ENCODE measurements at places on chromosomes 7 and 10.

GRCh38 chr10:124239134-124239533 is 145.7 kb upstream of the CHST15 start:
- peak; percentile 43 for DNase-seq

DNA sequence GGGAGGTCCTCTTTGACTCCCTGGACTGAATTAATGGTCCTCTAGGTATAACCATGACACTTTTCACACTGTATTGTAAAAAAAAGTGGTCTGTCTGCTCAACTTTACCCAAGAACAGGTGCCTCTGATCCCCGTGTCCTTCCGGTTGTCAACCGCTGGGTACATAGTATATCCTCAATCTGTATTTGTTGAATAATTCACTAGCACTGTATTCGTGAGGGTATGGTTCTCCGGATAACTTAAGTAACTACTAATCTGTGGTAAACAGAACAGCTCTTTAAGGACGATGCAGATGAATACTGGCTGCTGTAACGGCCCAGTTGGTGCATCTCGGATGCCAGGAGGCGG is 472 bp upstream of the ADAM22 start:
- DNase-seq, result no peak

DNA sequence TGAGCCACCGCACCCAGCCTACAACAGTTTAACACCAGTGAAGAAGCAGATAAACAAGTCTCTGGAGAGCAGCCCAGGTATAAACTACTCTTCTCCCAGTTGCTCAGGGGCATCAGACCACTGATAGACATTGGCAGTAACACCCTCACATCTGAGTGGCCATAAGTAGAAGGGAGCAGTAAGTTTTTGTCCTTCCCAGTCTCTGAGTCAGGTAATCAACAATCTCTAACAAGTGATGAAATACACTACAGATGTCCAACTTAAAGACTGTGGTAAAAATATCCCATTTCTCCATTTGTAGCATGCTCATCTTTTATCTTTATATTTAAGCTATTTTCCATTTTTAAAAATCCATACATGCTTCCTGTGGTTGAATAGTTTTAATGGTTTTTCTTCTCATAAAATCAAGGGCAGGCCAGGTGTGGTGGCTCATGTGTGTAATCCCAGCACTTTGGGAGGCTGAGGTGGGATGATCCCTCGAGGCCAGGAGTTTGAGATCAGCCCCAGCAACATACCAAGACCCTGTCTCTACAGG is 78.6 kb downstream of the GSAP start:
- DNase-seq, result no peak

DNA sequence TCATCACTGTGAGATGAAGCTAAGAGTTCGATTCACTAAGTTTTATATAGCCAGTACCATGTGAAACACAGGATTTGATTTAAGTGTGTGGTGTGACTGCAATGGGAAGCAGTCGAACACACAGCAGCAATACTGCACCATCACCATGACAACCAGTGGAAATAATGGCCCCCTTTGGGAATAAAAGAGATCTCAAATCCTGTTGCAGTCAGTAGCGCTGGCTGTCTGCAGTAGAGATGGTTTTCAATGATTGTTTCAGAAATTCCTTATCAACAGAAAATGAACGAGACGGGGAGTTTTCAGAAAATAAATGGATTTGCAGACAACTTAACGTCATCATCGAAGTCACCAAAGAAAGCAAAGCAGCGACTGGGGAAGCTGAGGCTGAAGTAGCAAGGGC is 91.0 kb downstream of the PTPRE start:
- DNase-seq, result no peak

GRCh38 chr7:80735330-80735729 is 96.9 kb downstream of the CD36 start:
- no peak for DNase-seq

GRCh38 chr7:151384776-151385625 is 24.8 kb downstream of the WDR86 start:
- DNase-seq, result no peak

- no peak for DNase-seq
Measured at GRCh38 chr7:48424731-48425130, 253.5 kb downstream of the ABCA13 start.

- no peak for DNase-seq
Measured at GRCh38 chr10:98326621-98327027, 58.6 kb upstream of the LOXL4 start.

DNA sequence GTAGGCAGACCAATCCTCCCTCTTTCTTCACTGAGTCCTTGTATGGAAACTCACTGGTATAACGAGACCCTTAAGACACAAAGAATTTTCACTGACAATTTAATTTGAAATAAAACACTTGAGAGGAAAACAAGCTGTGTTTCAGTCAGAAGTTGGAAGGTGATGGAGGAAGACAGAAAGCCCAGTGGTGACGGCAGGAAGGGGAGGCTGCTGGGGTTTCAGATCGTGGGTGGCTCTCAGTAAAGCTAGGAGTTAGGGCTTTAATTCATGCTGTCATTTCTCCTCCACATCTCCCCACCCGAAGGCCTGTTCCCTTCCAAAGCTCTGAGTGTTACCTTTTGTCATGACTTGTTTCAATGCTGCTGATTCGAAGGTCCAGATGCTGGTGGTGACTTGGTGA is 605.2 kb upstream of the DPP6 start:
- DNase-seq, result no peak

GRCh38 chr7:119945822-119946221 is 327.2 kb upstream of the KCND2 start:
- no peak for DNase-seq

GRCh38 chr7:47083476-47084250 is 498.2 kb downstream of the TNS3 start:
- DNase-seq, result no peak

DNA sequence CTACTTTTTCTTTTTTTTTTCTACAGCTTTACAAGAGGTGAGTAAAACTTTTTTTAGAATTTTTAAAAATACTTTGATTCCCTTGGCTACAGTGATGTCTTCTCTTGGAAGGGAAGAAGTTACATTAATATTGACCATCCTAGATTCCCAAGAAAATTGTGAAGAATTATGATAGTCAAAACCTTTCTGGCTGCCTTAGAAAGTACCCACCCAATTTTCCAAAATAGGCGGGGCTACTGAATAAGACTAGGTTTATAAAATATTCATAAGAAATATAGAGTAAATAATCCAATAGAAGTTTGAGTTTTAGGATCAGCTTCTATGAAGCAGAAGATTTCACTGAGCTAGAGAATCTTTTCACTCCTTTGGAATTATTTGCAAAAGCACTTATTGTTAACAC is 3.0 kb downstream of the COL1A2 start:
- no peak for DNase-seq

GRCh38 chr10:89665302-89665701 is 20.3 kb upstream of the PANK1 start:
- no peak for DNase-seq
